ENCODE measurements at places on chromosomes 13 and 19. TPM values are rescaled to one million over a fixed set of nuclear protein-coding genes. Genes with fewer than 3 reads are reported as not detected.
A peak's percentile ranks its signal among the peaks of the same experiment; 100 is the strongest.

The PSENEN gene
- total RNA-seq = 37.1 TPM

- no peak for DNase-seq
These were observed 263.0 kb downstream of the DCT start for GRCh38 chr13:94216476-94216875.

DNA sequence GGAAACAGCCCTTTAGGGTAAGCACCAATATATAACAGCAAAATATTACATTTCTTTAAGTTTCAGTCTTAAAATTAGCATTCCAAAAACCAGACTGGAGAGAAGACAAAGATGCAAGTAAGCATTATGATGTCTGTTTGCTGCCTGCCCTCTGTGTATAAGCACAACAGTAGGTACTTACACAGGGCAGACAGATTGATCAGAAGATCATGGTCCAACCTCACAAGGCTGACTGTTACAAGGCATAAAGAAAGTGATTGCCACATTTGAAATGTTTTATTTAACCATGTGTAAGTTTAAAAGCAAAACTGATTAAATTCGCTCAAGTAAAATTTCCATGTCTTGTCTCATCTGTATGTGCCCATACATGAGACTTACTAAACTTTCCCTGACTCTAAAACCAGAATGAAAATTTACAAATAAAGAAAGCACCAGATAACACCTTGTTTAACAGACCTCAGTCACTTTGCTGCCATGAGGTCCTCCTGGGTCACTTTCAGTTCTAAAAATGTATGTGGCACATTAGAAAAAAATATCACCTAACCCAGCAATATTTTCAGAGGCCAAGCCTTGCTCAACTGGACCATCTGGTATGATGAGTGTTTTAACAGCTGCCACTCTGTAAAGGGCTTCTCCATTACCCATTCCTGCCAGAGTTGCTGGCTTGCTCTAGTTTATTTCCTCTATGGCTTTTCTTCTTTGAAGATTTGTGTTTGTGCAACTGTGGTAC lies 297.0 kb downstream of the RBM26 start:
- DNase-seq = no peak

- DNase-seq = no peak
These were observed 144.8 kb downstream of the FLT1 start for GRCh38 chr13:28349907-28350654.

DNA sequence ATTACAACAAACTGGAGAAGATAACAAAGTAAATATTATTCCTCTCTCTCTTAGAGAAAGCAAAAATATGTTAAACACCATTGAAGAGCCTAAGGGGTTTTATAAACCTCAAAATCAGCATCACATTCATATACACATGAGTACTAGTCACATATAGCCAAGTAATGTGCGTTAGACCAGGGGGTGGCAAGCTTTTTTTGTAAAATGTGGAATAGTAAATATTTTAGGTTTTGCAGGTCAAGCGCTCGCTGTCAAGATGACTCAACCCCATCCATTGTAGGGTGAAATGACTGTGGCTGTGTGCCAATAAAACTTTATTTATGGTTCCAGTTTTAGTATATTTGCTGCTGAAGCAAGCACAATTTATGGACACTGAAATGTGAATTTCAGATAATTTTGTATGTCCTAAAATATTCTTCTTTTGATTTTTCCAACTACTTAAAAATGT lies 21.7 kb downstream of the RFX2 start:
- peak; percentile 70 for DNase-seq

GRCh38 chr13:38042771-38043170 lies 173.2 kb upstream of the TRPC4 start:
- DNase-seq = no peak

The THSD1 gene
- total RNA-seq = 10.8 TPM

DNA sequence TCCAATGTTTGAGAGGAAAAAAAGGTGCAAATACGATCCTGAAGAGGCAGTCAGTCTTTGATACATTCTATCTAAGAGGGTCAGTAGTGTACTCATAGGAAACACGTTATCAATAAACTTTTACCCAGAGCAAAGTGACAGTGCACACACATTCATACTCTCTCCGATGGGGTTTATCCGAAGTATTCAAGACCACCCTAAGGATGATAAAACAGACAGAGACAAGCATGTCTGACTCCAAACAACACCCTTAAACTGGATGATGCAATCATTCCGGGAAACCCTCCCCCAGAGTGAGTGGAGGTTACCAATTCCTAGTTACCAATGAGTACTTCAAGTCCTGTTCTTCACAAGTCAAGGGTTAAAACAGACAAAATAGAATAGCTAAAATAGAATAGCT lies 79.1 kb downstream of the DNAJC3 start:
- no peak for DNase-seq

GRCh38 chr13:111666164-111666776 lies 345.8 kb downstream of the TEX29 start:
- no peak for DNase-seq

The GNA15 gene
- 0.26 TPM for total RNA-seq

DNA sequence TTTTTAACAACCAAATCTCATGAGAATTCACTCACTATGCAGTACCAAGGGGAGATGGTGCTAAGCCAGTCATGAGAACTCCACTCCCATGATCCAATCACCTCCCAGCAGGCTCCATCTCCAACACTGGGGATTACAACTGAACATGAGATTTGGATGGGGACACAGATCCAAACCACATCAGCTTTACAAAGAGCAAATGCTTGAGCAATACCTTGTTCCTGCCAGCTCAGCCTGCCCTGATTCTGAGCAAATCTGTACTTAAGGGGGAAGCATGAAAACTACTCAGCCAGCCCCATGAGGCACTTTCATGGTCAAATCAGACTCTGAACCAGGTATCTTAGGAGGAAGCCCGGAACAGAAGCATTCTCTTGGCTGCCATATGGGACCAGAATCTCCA lies 259.9 kb downstream of the TBC1D4 start:
- no peak for DNase-seq

The DMKN gene
- 4.4 TPM for total RNA-seq

- DNase-seq = no peak
These were observed 15.8 kb downstream of the ZNF574 start for GRCh38 chr19:42091742-42092141.

- no peak for DNase-seq
These were observed 17.4 kb downstream of the ZNF586 start for GRCh38 chr19:57786906-57787305.

The PIH1D1 gene
- total RNA-seq = 119 TPM

Measured in A172 (cell line).